NCI-H2171 (cell line): ENCODE measurements at places on chromosomes 2 and 18.

GRCh38 chr2:240138254-240138984, 2.0 kb downstream of the OTOS start:
- DNase-seq, result no peak

- no peak for DNase-seq
Measured at GRCh38 chr2:176492583-176492982, 223.3 kb downstream of the MTX2 start.

- DNase-seq, result no peak
Measured at GRCh38 chr18:10270151-10270571, 184.3 kb upstream of the APCDD1 start.

- DNase-seq, result no peak
Measured at GRCh38 chr2:20013126-20013849, 820 bp upstream of the MATN3 start.

DNA sequence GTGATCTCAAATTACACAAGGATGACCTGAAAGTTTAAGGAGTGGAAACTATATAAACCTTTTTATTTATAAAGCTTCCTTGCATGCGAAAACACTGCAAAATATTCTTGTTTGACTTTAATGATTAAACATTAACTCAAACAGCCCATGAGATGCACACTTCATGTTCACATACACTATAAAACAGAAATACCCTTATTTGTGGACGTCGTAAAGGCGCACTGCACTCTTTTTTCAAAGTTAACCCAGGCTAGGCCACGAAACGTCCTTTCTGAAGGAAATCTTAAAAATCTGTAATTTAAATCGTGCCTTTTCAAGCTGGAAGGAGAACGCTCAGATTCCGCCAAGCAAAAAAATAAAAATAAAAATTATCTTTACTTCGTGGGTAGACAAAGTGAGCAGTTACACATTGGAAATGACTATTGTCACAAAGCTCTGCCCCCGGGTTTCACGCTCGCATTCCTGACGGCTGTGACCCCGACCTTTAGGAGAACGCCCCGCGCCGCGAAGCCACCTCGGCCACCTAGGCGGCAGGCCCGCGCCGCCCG, 728 bp downstream of the FAM168B start:
- DNase-seq, result no peak

DNA sequence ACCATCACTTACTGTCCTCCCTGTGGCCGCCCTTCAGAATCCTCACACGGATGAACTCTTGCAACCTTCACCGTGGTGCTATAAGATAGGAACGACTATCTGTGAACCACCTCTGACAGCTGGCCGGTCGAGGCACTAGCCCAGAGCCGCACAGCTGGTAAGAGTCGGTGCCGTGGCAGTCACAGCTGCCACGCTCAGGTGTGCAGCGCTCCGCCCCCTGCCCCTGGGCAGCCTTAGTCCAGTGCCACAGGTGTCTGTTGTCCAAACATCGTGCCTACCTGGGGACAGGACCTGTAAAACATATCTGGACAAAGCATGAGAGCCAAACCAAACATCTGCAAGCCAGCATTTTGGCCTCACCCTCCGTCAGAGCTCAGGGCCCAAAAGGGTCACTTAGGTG, 55.3 kb upstream of the SALL3 start:
- no peak for DNase-seq

DNA sequence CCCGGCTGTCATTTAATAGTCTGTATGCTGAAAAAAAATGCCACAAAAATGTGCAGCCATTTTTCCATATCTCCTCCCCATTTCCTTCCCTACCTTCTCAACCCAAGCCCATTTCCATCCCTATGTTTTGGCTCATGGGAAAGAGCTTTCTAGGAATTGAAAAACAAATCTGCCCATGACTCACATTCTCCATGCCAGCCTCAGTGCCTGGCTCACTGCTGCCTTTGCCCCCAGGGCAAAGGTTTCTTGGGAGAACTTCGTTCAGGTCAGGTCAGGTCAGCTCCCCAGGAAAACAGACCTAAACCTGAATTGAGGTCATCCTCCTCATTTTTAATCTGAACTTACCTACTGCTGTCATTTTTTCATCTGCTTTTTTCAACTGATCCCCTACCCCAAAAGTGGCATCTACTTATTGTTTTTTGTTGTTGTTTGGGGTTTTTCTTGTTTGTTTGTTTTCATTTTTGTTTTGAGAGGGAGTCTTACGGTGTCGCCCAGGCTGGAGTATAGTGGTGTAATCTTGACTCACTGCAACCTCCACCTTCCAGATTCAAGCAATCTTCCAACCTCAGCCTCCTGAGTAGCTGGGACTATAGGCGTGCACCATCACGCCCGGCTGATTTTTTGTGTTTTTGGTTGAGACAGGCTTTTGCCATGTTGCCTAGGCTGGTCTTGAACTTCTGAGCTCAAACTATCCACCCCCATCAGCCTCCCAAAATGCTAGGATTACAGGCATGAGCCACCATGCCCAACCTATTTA, 66.7 kb downstream of the FECH start:
- no peak for DNase-seq

DNA sequence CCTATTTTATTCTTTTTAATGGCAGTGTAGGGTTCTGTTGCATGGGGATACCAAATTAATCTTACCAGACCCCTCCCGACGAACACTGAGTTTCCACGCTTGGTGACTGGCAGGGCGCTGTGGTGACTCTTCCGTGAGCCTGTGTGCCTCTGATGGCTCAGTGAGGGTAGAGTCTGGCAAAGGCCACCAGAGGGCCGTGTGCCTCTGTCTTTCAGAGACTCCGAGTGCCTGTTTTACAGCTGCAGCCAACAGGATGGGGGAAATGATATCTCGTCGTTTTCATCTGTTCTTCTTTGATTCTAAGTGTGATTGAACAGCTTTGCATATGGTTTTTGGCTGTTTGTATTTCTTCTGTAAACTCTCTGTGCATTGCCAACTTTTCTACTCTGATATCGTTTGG, 99.8 kb downstream of the ZNF236 start:
- peak; percentile 30 for DNase-seq

DNA sequence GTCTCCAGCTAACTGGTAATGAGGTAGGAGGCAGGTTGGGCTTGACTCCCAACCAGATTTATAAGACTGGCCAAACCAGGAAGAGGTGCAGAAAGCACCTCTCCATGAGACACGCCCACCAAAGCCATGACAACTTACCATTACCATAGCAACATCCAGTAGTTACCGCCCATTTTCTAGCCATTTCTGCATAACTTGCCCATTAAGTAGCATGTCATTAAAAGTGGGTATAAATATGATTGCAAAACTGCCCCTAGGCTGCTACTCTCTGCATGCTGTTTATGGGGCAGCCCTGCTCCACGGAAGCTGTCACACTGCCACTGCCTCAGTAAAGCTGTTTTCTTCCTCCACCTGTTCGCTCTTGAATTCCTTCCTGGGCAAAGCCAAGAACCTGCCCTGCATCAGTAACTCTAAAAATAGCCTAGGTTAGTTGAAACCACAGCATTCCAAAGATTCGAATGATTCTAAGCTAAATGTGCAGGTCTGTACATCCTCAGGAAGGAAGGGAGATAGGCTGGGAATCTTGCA, 131.9 kb downstream of the ATL2 start:
- no peak for DNase-seq

DNA sequence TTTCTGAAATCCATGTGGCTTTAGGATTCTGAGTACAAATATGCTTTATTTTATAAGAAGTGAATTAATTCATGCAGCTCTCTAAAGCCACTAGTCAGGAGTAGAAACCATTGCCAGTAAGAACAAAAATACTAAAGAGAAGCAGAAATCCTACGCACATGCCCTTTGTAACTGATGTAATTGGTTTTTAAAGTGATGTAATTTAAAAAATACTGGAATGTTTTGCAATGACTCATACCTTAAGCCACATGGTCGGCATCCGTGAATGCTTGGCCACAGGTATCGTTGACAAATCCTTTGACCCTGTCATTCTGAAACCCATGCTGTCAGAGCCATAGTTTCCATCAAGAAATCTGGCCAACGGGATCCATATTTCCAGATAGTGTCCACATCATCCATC, 213.3 kb downstream of the ACKR3 start:
- no peak for DNase-seq

DNA sequence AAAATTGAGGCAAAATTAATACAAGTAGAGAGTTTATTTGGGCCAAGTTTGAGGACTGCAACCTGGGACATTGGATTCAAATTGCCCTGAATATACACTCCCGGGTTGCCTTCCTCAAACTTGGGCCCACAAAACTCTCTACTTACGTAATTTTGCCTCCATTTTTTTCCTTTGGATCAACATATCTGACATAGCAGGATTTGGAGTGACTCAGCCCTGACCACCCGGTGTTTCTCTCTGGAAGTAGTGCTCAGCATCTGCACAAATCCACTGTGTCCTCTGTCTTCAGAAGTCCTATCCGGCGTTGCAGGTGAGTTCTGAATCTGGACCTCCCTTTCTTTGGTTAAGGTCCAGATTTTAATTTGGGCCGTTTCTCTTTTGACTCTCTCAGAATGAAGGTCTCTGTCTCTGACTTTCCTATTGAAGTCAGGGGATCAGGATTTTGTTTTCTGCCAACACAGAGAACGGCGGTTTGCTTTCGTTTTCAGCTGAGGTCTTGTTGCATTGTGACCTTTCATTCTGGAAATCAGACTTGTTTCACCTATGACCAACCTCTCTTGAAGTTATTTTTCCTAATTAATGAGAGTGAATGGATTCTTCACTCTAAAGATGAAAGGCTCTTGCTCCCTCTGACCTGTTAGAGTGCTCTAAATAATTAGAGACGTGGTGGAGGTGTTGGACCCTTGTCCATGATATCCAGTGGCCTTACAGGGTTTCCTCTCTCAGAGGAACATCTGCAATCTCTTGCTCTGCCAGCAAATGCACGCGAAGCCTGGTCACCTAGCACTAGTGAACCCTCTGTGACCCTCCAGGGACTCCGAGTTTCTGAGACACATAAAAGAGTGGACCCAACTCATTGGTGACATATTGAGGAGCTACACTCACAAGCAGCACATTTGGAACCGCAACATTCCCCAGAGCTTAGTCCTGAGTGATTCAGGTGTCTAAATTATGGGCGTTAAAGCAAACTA, 13.6 kb downstream of the TCF23 start:
- DNase-seq, result no peak

- DNase-seq, result no peak
Measured at GRCh38 chr2:71685073-71685848, 231.9 kb downstream of the DYSF start.

DNA sequence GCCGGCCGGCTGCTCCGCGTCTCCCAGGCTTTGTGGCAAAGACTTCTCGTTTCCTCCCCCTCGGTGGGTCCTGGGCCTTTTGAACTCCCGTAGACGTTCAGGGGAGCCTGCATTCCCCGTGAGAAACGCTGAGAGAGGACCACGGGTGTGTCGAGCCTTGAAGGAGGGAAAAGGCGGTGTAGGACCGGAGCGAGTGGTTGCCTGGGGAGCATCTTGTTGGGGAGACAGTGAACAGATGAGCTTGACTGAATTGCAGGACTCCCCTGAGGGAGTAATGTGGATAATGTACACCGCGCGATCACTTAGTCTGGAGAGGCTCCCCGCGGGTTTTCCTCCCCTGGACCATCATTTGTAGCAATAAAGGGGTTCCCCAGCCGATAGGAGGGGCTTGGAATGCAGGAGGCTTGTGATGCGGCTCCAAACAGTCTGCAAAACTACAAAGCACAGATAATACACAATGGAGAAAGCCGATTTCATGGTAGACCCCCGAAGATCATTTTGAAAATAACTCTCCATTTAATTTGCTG, 769 bp downstream of the ALMS1 start:
- DNase-seq, result peak; percentile 71
